ENCODE measurements at places on chromosomes 7 and 10.

GRCh38 chr10:24952707-24953645 lies 570 bp upstream of the PRTFDC1 start:
- H3K4me3 ChIP-seq, result peak overlapping the region; percentile 66
- peaks cover under 1% of the 10 kb centered on the region for H3K4me1 ChIP-seq
- no peaks in the 10 kb centered on the region for H3K27me3 ChIP-seq
- no peaks in the 10 kb centered on the region for H3K36me3 ChIP-seq

GRCh38 chr10:26810435-26811026 lies 50.2 kb downstream of the ABI1 start:
- H3K27me3 ChIP-seq, result no peaks in the 10 kb centered on the region
- no peaks in the 10 kb centered on the region for H3K36me3 ChIP-seq
- H3K27ac ChIP-seq, result no peak overlapping the region
- no peak overlapping the region for H3K4me3 ChIP-seq

DNA sequence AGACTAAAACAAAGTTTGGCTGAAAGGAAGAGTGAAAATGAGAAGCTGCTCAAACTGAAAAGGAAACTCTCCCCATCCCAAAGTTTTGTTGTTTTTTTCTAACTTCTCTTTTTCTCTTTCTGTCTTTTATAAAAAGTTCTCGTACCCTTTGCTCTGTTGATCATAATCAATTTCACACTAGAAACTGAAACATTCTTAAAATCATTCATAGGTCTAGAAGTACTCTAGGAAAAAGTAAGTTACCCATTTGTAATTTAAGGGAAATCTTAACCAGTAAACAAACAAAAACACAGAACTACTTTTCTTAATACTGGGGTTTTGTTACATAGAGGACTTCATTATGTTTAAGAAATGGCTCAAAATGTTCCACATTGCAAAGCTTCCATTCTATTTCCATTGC lies 339.8 kb downstream of the SEMA3D start:
- H3K4me1 ChIP-seq, result no peaks in the 10 kb centered on the region
- no peak overlapping the region for H3K4me3 ChIP-seq
- no peaks in the 10 kb centered on the region for H3K36me3 ChIP-seq
- no peak for DNase-seq
- no peak overlapping the region for H3K27ac ChIP-seq
- no peaks in the 10 kb centered on the region for H3K27me3 ChIP-seq

- no peak for DNase-seq
- H3K36me3 ChIP-seq, result no peaks in the 10 kb centered on the region
- H3K27ac ChIP-seq, result no peak overlapping the region
- H3K4me3 ChIP-seq, result no peak overlapping the region
- H3K27me3 ChIP-seq, result no peaks in the 10 kb centered on the region
These were observed 23.4 kb upstream of the MICU1 start for GRCh38 chr10:72649291-72649690.

- peaks cover 5% of the 10 kb centered on the region for H3K4me1 ChIP-seq
- no peaks in the 10 kb centered on the region for H3K36me3 ChIP-seq
- no peak overlapping the region for H3K4me3 ChIP-seq
- no peak overlapping the region for H3K27ac ChIP-seq
- no peak for DNase-seq
- no peaks in the 10 kb centered on the region for H3K27me3 ChIP-seq
These were observed 91.2 kb downstream of the KAT6B start for GRCh38 chr10:74917481-74918077.

GRCh38 chr7:77254429-77254828 lies 54.8 kb upstream of the FGL2 start:
- H3K4me3 ChIP-seq, result no peak overlapping the region
- no peaks in the 10 kb centered on the region for H3K27me3 ChIP-seq
- H3K4me1 ChIP-seq, result no peaks in the 10 kb centered on the region
- no peak overlapping the region for H3K27ac ChIP-seq

- no peaks in the 10 kb centered on the region for H3K4me1 ChIP-seq
- no peak for DNase-seq
- no peak overlapping the region for H3K27ac ChIP-seq
- H3K4me3 ChIP-seq, result no peak overlapping the region
- no peaks in the 10 kb centered on the region for H3K27me3 ChIP-seq
- no peaks in the 10 kb centered on the region for H3K36me3 ChIP-seq
These were observed 264.4 kb downstream of the SKAP2 start for GRCh38 chr7:26599982-26600381.

DNA sequence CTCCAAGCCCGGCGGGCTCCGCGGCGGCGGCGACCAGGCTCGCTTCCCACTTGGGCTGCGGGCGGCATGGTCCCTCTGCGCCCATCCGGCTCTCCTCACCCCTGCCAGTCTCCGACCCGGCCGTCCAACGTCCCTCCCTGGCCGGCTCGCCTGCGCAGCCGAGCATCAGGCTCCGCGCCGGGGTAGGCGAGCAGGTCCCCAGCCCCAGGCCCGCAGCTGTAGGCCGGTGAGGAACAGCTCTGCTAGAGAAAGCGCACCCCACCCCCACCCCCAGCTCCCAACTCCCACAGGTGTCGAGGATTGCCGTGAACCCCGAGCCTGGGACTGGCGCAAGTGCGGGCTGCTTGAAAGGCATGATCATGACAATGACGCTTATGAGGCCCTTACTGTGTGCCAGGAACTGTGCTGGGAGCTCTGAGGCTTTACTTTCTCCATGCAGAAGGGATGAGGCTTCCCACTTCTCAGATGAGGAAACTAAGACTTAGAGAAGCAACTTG lies 20.8 kb upstream of the PAX2 start:
- peaks cover 9% of the 10 kb centered on the region for H3K27me3 ChIP-seq
- H3K4me1 ChIP-seq, result no peaks in the 10 kb centered on the region
- H3K4me3 ChIP-seq, result no peak overlapping the region

DNA sequence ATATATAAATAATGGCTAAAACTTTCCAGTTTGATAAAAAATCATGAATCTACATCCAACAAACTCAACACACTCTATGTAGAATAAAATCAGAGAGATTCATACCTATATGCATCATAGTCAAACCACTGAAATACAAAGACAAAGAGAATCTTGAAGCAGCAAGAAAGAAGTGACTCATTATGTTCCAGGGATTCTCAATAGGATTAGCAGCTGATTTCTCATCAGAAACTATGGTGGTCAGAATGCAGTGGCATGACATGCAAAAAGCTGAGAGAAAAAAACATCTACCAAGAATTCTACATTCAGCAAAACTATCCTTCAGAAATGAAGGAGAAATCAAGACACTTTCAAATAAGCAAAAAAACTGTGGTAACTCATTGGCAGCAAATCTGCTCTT lies 187.4 kb downstream of the RNLS start:
- no peak overlapping the region for H3K27ac ChIP-seq
- no peaks in the 10 kb centered on the region for H3K27me3 ChIP-seq
- peaks cover 13% of the 10 kb centered on the region for H3K4me1 ChIP-seq
- DNase-seq, result no peak

DNA sequence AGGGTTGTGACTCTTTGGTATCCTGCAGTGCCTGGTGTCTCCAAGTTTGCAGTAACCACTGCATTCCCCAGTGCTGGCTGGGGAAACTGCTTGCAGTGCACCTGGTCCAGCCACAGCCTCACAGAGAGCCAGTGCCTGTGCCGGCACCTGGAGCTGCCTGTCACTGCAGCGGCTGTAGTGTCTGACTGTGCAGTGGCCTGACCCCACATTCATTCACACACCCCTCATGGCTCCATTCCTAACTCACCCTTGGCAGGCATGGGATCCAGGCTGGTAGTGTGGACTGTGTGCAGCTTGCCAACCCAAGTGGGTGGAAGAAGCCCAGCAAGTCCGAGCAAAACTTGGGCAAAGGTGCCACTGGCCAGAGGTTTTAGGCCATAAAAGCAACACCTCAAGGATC lies 3.7 kb upstream of the CYP3A43 start:
- H3K4me1 ChIP-seq, result no peaks in the 10 kb centered on the region
- no peak overlapping the region for H3K4me3 ChIP-seq
- H3K36me3 ChIP-seq, result no peaks in the 10 kb centered on the region
- H3K27me3 ChIP-seq, result no peaks in the 10 kb centered on the region

DNA sequence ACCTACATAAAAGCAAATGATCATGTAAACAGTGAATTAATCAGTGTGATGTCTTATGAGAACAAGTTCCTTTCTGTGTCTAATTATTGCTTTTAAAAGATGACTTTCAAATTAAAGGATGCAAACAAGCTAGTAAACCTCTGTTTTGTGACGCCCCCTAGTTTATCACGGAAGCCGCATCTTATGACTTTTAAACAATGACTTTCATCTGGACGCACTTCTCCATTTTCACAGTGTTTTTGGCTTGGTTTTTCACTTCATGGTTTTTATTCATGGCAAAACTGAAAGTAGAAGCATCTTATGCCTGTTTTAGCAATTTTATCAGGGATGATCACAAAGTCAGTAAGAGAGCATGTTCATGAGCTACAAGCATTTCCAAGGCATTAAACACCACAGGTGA lies 35.0 kb downstream of the ITGA8 start:
- H3K4me1 ChIP-seq, result no peaks in the 10 kb centered on the region
- H3K4me3 ChIP-seq, result no peak overlapping the region
- no peaks in the 10 kb centered on the region for H3K36me3 ChIP-seq

GRCh38 chr10:114661212-114661880 lies 3.3 kb upstream of the ABLIM1 start:
- H3K27ac ChIP-seq, result no peak overlapping the region
- H3K4me1 ChIP-seq, result no peaks in the 10 kb centered on the region
- H3K36me3 ChIP-seq, result no peaks in the 10 kb centered on the region
- H3K27me3 ChIP-seq, result 0 out of 2 replicates have a peak, but pooled peaks cover 2% of the 10 kb centered on the region
- no peak overlapping the region for H3K4me3 ChIP-seq

DNA sequence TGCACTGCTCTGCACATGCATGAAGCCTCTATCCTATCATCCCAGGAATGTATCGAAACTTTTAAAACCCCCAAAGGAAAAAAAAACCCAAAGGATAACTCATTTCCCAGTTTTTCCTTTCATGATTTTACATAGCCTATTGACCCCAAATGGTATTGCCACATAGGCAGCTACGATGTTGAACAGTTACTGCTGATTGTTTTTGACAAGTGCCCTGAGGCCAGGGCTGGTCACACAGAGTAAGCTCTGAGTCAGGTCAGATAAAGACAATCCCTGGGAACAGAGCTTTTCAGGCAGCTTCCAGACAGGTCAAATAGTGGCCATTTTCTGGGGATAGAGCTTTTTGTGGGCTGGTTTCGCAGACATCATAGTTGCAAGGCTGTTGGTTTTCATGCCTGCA lies 52.1 kb downstream of the MYL10 start:
- H3K36me3 ChIP-seq, result no peaks in the 10 kb centered on the region
- DNase-seq, result no peak
- no peaks in the 10 kb centered on the region for H3K27me3 ChIP-seq
- no peaks in the 10 kb centered on the region for H3K4me1 ChIP-seq
- H3K4me3 ChIP-seq, result no peak overlapping the region
- no peak overlapping the region for H3K27ac ChIP-seq

DNA sequence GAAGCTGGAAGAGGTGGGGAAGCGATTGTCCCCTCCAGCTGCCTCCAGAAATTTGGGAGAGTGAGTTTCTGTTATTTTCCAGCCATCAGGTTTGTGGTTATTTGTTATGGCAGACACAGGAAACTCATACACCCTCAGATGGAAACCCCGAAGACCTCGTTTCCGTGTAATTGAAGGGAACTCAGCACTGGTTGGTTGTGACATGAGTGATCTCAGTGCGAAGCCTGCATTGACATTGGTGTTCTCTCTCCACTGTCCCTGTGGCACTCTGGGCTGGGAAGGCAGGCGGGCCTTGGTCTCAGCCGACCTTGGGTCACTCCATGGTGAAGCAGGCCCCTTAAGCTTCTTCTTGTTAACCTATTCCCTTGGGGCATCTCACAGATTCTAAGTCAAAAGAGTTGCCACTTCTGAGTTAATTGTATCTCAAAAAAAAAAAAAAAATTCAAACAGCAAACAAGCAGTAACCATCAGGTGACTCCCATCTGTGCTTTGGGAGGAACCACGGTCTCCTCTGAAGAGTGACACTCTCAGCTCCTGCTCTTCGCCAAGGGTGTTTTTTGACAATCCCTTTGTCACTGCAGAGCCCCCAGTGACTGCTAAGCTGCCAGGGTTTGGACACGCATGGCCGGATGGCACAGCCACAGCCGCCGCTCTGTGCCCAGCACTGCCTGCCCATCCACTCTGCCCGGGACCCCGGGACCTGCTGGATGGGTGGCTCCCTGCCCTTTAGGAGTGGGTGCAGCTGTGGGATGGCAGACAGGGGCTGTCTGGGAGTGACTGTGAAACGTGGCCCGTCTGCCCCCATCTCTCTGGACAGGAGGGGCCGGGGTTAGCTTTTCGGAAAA lies 233.6 kb downstream of the PRPF18 start:
- H3K36me3 ChIP-seq, result no peaks in the 10 kb centered on the region
- no peak for DNase-seq
- H3K4me3 ChIP-seq, result no peak overlapping the region
- H3K27ac ChIP-seq, result no peak overlapping the region

DNA sequence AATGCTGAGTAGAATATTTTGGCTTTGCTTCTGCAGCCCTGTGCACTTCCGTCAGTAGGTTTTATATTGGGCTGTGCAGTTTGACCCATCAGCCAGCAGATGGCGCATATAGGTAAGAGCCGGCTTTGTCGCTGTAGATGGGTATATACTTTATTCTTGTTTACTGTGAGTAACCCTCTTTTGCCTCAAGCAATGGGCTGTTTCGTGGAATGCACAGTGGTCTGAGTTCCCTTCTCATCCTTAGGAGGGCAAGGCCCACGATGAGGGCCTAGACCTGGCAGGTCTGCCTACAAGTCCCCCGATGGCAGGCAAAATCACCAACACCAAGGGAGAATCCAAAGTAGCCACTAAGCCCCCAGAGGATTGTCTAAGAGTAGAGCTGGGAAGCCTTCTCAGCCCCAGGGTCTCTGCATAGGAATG lies 1002.9 kb upstream of the KCND2 start:
- no peaks in the 10 kb centered on the region for H3K27me3 ChIP-seq
- H3K4me3 ChIP-seq, result no peak overlapping the region
- DNase-seq, result no peak
- H3K4me1 ChIP-seq, result no peaks in the 10 kb centered on the region
- no peaks in the 10 kb centered on the region for H3K36me3 ChIP-seq
- no peak overlapping the region for H3K27ac ChIP-seq

DNA sequence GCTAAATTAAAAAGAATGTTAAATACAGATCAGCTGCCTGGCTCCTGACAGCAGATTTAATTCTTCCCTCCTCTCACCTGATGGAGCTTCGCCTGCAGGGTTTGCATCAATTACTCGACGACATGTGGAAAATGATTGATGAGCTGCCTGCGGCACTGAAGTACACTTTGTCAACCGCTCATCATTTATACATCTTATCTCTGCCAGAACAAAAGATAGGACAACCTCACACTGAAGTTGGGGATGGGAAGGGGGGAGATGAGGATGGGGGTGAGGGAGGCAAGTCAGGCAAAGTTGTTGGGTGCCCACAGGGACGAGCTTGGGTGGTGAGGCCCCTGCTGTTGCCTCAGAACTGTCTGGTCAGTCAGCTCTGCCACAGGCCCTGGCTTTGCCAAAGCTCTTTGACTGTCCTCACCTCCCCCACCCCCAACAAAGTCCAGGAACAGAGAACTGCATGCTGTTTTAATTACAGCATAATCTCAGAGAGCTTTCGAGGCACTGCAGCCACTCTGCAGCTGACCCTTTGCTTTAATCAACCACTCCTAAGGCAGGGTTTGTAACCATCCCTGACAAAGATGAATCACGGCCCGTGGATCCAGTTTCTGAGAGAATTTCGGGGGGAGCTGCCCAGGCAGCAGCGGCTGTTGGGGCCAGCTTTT lies 702.3 kb downstream of the LRMDA start:
- H3K36me3 ChIP-seq, result no peaks in the 10 kb centered on the region
- no peak overlapping the region for H3K27ac ChIP-seq
- H3K27me3 ChIP-seq, result no peaks in the 10 kb centered on the region
- no peaks in the 10 kb centered on the region for H3K4me1 ChIP-seq
- no peak overlapping the region for H3K4me3 ChIP-seq
- DNase-seq, result no peak
